ENCODE measurements at places on chromosomes 13 and 19.

GRCh38 chr13:113098162-113098732, 7.3 kb upstream of the F7 start:
- DNase-seq: no peak

- no peak for DNase-seq
These were observed 104.1 kb upstream of the SCEL start for GRCh38 chr13:77431449-77431848.

GRCh38 chr13:26726684-26727083, 33.9 kb downstream of the GPR12 start:
- DNase-seq: no peak

- DNase-seq: peak; percentile 76
These were observed 885 bp downstream of the TGFB1 start for GRCh38 chr19:41352609-41353465.

DNA sequence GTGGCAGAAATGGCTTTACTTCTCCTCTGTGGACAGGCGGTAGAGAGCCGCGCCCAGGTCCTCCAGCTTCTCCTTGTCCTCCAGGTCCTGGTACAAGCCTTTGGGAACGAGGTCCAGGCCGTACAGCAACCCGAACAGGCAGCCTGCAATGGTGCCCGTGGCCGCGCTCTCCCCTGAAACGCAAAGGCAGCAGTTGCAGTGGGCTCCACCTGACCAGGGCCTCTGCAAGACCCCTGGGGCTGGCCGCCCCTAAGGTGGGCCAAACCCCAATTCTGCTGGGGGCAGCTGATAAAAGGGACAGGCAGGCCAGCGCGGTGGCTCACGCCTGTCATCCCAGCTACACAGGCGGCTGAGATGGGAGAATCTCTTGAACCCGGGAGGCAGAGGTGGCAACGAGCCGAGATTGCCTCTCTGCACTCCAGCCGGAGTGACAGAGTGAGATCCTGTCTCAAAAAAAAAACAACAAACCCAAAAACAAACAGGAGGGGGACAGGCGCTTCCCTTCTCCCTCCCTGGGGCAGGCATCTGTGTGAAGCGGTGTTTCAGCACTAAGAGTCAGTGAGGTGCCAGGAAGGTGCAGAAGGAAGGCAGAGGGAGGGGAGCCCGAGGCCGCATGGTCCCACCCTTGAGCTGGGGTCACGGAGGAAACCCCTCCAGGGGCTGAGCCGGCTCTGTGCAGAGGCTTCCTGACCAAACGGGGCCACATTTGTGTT, 30.3 kb downstream of the ADPRHL1 start:
- no peak for DNase-seq

Data from central memory CD4-positive, alpha-beta T cell (primary cell).